Frontal cortex (tissue), 4 donors: ENCODE measurements at places on chromosomes 4 and X.

DNA sequence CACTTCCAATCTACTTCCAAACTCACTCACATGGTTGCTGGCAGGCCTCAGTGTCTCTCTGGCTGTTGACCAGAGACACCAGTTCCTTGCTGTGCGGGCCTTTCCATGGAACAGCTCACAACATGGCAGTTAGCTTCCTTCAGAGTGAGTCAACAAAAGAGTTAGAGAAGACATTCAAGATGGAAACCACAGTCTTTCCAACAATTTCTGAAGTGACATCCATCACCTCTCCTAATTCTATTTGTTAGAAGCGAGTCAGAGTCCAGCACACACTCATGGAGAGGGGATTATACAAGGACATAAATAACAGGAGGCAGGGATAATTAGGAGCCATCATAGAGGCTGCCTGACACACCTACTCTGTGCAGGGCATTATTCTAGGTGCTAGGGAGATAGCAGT, 62.5 kb upstream of the TMEM164 start:
- DNase-seq: no peak

DNA sequence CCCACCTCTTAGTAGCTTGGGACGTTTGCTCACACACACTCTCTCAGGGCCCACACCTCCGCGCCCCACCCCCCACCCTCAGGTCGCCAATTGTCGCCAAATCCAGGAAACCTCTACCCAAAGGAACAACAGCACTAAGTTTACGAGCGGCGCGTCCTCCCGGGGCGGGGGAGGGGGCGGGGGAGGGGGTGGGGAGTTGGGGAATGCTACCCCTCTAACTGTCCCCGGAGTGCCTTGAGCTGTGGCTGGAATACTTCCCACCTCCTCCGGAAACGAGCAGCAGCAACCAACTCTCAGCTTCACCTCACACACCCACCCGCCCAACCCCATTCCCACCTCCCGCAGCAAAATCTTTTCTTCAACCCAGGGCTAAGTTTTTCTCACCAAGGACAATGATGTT, 135.6 kb upstream of the ZIC3 start:
- DNase-seq: no peak

DNA sequence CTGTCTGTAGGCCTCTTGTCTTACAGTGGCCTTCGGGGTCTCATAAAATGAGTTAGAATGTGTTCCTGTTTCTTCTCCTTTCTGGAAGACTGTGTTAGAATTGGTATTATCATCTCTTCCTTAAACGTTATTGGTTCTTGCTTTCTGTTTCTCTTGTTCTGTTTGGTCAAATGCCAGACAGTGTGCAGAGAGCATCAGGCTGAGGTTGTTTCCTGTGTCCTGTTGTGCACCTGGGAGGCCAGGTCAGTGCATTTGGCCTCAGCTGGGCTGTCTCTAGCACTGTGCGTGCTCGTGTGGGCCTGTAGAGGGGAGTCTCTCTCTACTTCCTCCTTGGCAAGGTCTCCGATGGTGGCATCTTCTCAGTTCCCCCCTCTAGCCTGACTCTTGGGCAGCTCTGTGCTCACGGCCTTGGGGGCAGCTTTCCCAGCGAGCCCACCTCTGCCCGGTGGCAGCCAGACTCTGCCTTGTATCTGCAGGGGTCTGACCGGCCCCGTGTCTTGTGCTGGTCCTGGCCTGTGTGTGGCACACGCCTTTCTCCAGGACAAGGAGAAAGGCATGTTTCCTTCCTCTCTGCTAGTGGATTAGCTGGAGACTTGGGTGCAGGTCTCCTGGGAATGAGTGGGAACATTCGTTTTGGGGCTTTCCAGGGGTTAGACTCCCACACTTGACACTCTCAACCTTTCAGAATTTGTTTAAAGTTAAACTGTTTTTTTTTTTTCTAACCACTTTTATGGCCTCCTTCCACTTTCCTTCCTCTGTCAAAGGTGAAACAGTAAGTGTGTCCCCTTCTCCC, 62.3 kb downstream of the FAM193A start:
- DNase-seq: no peak

DNA sequence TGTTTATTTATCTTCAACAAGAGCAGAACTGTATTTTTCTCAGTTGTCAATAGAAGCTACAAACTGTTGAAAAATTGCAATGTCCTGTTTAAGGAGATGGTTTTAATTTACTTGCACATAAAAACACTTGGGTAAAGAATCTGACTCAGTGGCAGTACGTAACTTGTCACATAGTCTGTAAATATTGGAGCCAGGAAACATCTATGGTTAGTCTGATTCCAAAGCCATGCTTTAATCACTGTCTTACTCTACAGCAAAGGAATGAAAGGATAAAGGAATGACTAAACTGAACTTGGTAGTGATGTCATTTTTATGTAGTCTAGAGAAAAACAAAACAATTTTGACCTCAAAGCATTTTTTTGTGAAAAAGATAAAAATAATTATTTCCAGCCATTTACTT, 537.2 kb downstream of the STIM2 start:
- DNase-seq: no peak

DNA sequence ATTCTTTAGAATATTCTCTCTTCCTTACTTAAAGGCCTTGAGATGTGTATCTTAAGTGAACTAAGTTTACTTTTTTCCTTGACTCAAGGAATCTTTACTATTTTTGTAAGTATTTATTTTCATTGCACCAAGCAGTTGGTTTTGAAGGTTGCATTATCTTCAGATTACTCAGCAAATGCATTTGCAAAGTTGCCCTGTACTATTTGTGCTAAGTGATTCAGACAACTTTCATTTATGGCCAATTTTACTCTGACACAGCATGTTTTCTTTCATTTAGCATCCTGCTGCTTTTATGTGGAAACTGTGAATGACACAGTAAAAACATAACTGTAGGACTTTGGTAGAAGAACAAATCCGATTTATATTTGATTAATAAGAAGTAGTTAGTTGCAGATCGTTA, 191.0 kb downstream of the CCSER1 start:
- peak; percentile 1 for DNase-seq

GRCh38 chrX:78237127-78237526, 90.3 kb downstream of the CYSLTR1 start:
- no peak for DNase-seq

DNA sequence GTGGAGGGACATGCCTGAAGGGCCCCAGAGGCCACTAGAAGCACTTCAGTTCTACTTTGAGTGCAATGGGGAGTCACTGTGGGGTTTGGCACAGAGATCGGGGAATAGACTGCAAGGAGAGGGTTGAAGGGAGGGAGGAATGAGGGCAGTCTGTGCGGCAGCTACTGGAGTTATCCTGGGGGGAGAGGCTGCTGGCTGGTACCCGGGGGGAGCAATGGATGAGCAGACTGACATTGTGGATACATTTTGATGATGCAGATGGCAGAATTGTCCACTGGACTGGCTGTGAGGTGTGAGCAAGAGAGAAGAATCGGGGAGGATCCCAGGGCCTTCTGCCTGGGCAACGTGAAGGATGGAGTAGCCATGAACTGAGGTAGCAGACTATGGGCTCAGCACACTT, 2.8 kb upstream of the MAMLD1 start:
- no peak for DNase-seq

GRCh38 chrX:35785075-35785474, 13.1 kb upstream of the MAGEB16 start:
- no peak for DNase-seq

GRCh38 chr4:119041951-119042560, 93.6 kb upstream of the MYOZ2 start:
- DNase-seq: peak; percentile 39
